Caco-2 (cell line): ENCODE measurements at places on chromosomes 6 and 20. TPM values are rescaled to one million over a fixed set of nuclear protein-coding genes. Genes with fewer than 3 reads are reported as not detected.

The PACSIN1 gene
- 3.4 and 3.7 TPM in 2 replicates for total RNA-seq

The GABRR1 gene
- 0.12 and 0.43 TPM in 2 replicates for total RNA-seq

The MAFB gene
- total RNA-seq = 0.88 and 1.2 TPM in 2 replicates

GRCh38 chr20:57426271-57426689 lies 35.1 kb downstream of the RBM38 start:
- H3K27me3 ChIP-seq = peaks cover 1% of the 10 kb centered on the region
- no peaks in the 10 kb centered on the region for H3K4me1 ChIP-seq
- no peak for DNase-seq
- no peak overlapping the region for H3K4me3 ChIP-seq

The BPIFB2 gene
- total RNA-seq = not detected in 2 replicates

- no peaks in the 10 kb centered on the region for H3K27me3 ChIP-seq
- peak overlapping the region; percentile 94 for H3K27ac ChIP-seq
- H3K4me3 ChIP-seq = no peak overlapping the region
- H3K36me3 ChIP-seq = no peaks in the 10 kb centered on the region
These were observed 61.6 kb upstream of the SNX9 start for GRCh38 chr6:157761331-157761921.

DNA sequence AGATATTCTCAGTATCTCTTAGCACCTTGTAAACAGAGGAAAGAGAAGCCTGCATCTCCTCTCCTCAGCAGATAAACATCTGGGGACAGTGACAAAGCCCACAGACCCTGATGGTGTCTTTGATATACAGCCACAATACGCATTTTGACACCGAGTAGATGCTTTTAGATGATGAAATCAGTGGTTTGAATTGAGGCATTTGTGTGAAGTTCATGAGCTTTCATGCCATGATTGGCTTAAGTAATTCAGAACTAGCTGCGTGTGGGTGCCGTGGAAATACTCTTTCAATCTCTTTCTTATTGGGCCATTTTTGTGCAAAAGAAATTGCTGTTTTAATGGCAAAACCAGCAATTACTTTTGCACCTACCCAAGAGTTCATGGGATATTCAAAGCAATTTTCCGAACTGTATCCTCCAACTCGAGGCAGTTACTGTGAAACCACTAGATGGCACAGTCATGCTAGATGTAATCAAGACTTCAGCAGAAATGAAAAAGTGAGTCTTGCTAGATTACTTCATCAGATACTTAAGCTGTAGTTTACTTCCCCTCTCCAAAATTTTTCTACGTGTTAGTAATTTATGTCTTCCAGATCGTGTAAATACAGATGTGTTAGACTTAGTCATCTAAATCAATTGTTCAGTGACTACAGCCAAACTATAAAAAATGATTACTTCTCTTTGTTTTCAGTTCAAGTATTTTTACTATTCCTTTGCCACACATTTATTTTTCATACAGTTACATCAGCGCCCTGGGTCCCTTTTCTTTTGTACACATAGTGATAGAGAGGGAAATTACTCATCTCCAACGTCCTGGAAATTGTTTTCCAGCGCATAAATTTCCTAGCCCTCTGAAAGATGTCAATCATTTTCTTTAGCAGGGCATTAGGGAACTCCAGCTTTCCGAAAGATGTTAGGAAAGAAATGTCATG lies 49.4 kb downstream of the IYD start:
- peak overlapping the region; percentile 55 for H3K4me3 ChIP-seq
- peak overlapping the region; percentile 95 for H3K27ac ChIP-seq
- DNase-seq = no peak
- no peaks in the 10 kb centered on the region for H3K27me3 ChIP-seq
- H3K36me3 ChIP-seq = no peaks in the 10 kb centered on the region

- DNase-seq = no peak
- no peaks in the 10 kb centered on the region for H3K27me3 ChIP-seq
- H3K36me3 ChIP-seq = no peaks in the 10 kb centered on the region
- H3K27ac ChIP-seq = no peak overlapping the region
- no peaks in the 10 kb centered on the region for H3K4me1 ChIP-seq
- H3K4me3 ChIP-seq = no peak overlapping the region
These were observed 147.5 kb upstream of the PLN start for GRCh38 chr6:118400582-118400981.

The WFDC10B gene
- not detected in 2 replicates for total RNA-seq

DNA sequence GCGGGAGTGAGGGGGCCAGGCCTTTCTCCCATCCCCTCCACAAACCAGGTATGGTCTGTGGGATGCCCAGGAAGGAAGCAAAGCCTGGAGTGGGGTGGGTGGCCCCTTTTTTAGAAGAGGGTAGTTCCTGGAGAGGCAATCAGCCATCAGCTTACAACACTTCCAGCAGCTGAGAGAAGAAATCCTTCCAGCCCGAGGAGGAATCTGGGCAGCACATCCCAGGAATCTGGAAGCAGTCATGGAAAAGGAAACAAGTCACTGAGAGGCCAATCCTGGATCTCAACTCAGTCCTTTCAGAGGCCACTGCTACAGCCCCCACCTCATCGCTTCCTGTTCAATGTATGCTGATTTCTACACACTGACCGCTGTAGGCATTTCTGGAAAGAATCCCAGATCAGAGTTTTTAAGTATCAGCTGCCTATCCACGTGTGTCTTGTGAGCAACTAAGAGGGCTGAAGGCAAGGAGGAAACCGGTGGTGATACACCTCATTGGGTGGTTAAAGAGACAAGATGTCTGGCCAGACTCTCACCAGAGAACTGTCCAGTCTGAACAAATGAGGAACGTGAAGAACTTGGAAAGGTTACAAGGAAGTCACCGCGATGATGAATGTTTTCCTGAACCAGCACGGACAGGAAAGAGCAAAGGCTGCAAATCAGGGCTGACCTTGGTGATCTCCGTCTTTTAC lies 92.9 kb upstream of the SHLD1 start:
- H3K27me3 ChIP-seq = no peaks in the 10 kb centered on the region
- H3K4me3 ChIP-seq = no peak overlapping the region
- peaks cover 11% of the 10 kb centered on the region for H3K4me1 ChIP-seq
- no peak overlapping the region for H3K27ac ChIP-seq
- no peak for DNase-seq
- no peaks in the 10 kb centered on the region for H3K36me3 ChIP-seq

DNA sequence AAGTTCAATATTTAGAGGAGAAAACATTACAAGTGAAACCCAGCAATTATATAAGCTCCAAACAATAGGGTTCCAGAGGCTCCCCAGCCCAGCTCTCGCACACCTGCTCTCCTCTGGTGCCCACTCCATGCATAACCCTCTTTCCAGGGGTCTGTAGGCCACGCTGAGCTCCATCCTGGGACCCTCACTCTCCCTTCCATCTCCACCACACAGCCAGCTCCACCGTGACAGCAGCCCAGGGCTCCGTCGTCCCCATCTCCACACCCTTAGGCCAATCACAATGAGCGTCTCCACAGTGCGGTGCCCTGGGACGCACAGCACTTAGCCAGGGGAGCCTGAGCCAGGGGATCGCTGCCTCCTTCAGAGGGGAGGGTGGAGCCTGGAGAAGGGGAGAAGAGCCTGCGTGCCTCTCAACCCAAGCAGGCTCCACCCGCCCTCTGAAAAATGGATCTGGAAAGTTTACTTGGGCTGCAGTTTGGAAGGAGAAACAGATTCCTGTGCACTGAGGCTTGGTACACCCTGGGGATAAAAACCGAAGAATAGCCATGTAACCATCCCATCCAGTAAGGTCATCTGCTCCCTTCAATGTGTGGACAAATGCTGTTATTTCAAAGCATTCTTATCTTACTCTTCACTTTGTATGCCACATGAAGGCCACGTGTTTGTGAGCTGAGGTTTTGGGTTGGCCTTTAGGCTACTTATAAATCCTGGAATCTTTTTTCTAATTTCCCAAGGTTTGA lies 72.4 kb upstream of the GGTLC1 start:
- H3K27ac ChIP-seq = no peak overlapping the region
- no peak overlapping the region for H3K4me3 ChIP-seq
- no peaks in the 10 kb centered on the region for H3K36me3 ChIP-seq
- no peak for DNase-seq
- H3K27me3 ChIP-seq = no peaks in the 10 kb centered on the region
- no peaks in the 10 kb centered on the region for H3K4me1 ChIP-seq

DNA sequence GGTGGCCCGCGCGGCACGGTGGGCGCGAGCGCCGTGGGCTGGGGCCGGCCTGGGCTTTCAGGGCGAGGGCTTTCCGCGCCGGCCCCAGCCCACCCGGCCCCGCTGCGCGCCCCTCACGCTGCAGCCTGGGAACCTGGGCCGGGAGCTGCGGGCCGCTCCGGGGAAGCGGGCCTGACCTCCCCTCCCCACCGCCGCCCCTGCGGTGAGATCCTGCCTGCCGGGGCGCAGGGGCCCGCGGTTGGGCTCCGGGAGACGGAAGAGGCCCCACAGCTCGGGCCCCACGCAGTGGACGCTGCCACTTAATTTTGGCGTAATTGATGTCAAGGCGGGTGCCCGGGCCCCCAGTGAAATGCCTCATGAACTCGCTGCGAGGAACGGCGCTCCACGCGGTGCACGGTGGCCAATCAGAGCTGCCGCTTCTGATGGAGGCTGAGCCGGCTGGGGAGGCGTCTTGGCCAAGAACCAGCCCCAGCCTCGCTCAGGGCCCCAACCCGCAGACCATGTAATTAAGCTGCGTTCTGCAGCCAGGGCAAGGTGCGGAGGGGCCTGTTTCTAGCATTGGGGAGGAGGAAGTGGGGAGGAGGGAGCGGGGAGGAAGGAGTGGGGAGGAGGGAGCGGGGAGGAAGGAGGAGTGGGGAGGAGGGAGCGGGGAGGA lies 96.1 kb upstream of the BHLHE23 start:
- no peak overlapping the region for H3K27ac ChIP-seq
- H3K4me3 ChIP-seq = peak overlapping the region; percentile 54
- H3K4me1 ChIP-seq = 0 out of 2 replicates have a peak, but pooled peaks cover 3% of the 10 kb centered on the region
- peak; percentile 75 for DNase-seq
- H3K36me3 ChIP-seq = no peaks in the 10 kb centered on the region

DNA sequence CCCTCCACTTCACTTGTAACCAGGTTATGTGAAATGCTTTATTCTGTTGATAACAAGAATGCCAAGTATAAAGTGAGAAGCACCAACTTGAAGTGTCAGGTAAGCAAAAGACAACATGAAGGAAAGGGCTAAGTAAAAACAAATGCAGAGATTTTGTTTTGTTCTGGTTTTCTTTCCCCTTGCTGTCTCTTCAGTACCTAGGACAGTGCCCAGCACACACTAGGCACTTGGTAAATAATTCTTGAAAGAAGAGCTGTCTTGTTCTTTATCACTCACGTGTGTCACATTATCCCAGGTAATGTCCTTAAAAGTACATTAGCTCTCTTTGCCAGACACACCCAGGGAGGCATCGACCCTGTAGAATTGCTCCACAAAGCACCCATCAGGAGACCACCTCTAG lies 350.0 kb upstream of the IRAK1BP1 start:
- H3K27me3 ChIP-seq = no peaks in the 10 kb centered on the region
- no peaks in the 10 kb centered on the region for H3K4me1 ChIP-seq
- DNase-seq = no peak
- no peak overlapping the region for H3K4me3 ChIP-seq
- no peaks in the 10 kb centered on the region for H3K36me3 ChIP-seq
- H3K27ac ChIP-seq = no peak overlapping the region

DNA sequence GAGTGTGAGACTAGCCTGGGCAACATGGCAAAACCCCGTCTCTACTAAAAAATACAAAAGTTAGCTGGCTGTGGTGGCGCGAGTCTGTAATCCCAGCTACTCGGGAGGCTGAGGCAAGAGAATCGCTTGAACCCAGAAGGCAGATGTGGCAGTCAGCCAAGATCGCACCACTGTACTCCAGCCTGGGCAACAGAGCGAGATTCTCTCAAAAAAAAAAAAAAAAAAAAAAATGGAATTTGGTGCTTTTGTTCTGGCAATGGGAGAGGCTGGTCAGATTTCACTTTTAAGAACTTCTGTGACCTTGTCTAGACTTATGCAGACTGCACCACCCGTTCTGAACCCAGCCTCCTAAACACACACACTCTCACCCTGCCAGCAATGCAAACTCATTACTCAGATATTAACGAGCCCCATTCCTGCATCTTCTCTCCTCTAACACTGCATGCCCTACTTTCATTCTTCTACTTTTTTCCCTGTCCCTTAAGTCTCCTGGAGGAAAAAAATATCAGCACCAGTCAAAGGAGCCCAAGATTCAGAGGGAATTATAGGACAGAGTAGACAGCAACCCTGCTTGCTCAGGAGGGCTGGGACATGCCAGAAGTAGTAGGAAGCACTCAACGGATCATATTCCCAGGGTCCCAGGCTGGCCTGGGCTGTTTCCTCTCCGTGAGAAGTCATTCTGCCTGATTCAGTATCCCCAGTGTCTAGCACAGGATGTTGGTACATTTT lies 4.4 kb downstream of the MOCS1 start:
- peaks cover 15% of the 10 kb centered on the region for H3K36me3 ChIP-seq
- H3K4me3 ChIP-seq = no peak overlapping the region
- H3K4me1 ChIP-seq = peaks cover 10% of the 10 kb centered on the region; the same call in 1 of the 2 replicates
- peak overlapping the region; percentile 31 for H3K27ac ChIP-seq
- no peaks in the 10 kb centered on the region for H3K27me3 ChIP-seq

DNA sequence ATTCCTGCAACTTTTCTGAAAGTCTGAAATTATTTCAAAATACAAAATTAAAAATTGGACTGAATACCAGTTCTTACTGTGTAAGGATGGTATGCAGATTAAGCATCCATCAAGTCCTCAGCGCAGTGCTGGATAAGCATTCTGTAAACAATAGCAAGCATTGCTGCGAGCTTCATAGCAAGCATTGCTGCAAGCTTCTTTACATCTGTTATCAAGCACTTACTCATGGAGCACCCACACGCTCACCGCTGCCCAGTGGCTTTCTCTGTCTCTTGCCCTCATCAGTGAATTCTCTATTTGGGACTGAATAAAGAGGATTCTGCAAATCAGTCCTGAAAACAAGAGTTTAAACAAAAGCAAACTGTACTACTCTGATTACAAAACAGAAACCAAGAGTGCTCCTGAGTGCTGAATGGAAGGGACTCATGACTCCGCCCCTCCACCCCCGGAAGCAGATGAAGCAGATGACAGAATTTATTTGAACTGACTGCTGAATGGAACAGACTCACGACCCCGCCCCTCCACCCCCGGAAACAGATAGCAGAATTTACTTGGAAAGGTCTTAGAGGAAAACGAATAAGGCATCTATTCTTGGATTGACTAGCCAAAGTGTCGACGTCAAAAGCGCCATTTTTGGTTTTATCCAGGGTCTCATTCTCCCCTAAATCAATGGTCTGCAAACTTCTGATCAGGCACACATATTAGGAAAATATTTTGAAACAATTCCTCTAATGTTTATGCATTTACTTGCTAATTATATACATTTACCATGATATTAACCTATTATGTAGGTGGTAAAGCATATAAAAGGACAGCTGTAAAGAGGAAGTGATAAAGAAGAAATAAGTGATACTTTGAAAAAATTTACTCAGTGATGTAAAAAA lies 22.1 kb upstream of the EYA2 start:
- no peak for DNase-seq
- H3K4me1 ChIP-seq = no peaks in the 10 kb centered on the region
- H3K36me3 ChIP-seq = no peaks in the 10 kb centered on the region
- H3K4me3 ChIP-seq = no peak overlapping the region
- 0 out of 2 replicates have a peak, but pooled peaks cover 2% of the 10 kb centered on the region for H3K27me3 ChIP-seq

The IL17F gene
- total RNA-seq = not detected in 2 replicates
